Inflammatory macrophage (primary cell): ENCODE measurements at places on chromosomes 4 and X.

DNA sequence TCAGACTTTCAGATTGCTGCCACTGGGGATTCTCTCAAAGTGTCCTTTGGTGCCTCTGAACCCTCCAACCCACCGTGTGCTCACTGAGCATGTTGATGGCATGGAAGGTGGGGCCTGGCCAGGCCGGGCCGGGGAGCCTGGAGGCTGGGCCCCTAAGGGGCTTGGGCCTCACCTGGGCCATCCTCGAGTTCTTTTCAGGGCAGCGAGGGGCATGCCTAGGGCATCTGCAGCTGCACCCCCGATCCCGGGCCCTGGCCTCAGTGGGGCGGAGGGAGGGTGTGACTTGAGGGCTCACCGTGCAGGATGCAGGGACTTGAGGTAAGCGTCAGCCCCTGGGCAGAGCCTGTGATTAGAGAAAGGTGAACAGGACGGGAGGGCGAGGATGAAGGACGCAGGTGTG, 1.6 kb upstream of the SH3TC1 start:
- DNase-seq = no peak

DNA sequence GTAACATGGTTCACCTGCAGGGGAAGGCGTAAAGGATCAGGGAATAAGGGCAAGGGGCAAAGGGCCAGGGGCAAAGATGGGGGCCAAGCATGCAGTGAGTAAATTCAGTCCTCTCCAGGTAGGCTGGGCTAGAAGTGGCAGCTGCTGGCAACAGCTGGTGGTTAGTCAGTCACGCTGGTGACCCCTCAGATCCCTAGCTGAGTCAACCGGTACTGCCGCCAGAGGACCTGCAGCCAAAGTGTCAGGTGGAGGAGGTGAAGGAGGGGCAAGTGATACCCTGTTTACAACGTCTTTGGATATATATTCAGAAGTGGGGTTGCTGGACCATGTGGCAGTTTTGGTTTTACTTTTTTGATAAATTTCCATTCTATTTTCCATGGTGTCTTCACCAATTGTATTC, 24.6 kb upstream of the NAP1L2 start:
- no peak for DNase-seq

DNA sequence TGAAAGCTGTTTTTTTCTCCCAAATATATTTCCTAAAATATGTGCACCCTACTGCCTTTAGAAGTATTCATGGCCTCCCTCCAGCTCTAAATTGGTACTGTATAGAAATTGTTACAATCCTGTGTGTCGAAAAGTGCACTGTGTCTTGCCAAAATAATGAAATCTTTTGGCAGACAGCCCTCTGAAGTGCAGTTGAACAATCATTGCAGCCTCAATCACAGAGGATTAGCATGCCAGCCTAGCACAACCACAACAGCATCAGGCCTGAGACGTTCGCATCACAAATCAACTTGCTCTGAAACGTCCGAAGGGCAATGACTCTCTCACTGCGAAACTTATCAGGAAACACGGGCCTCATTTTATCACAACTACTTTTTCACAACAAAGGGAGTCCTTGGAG, 99.0 kb downstream of the ANOS1 start:
- no peak for DNase-seq

GRCh38 chrX:129726307-129727111, 12.3 kb upstream of the XPNPEP2 start:
- DNase-seq = peak; percentile 20

DNA sequence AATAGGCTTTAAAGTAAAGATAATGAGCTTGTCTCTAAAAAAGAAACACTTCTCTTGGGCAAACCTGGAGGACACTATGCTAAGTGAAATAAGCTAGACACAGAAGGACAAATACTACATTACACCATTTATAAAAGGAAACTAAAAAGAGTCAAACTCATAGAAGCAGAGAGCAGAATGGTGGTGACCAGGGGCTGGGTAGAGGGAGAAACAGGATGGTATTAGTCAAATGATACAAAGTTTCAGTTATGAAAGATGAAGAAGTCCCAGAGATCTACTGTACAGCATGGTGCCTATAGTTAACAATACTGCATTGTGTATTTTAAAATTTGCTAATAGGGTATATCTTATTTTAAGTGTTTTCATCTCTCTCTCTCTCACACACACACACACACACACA, 28.5 kb downstream of the ACSL4 start:
- DNase-seq = no peak

DNA sequence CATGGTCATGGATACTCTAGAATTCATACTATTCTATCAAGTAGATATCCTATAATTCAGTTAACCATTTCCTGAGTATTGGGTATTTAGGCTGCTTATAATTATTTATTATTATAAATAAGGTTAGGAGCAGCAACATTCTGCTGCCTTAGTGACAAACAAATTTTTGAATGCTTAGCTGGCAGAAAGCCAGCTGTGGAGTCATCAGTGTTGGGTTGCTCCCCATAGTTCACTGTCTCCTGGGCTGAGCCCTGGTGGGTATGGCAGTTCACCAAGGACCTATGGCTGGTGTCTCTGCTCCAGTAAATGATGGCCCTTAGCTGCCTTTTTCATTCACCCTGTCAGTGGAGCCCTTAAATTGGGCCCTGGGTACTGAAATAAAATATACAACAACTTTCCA, 61.8 kb downstream of the SMARCA5 start:
- no peak for DNase-seq

DNA sequence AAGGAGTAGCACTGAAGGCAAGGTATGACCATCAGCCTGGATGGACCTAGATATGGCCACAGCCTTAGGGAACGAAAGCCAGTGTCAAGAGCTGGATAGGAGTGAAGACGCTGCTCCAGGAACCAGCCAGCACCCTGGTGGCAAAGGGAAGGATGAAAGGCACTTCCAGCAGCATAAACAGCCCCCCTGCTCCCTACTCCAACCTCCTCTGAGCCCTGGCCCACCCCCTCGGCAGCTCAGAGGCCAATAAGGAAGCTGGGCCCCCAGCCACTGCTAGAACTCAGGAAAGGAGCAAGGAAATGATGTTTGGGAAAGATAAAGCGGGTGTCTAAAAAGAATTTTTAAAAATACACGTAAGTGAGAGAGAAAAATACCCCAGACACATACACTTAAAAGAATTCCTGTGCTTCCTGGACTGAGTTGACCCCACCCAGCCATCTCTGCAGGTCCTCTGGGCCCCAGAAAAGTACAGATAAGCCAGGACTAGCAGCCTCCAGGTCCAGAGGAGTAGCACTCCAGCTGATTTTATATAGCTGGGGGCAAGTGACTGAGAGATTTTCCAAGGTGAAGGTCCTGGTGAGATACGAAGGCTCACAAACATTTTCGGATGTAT, 170.4 kb downstream of the SHROOM4 start:
- no peak for DNase-seq
